ENCODE measurements at places on chromosomes 2 and 18.
A peak's percentile ranks its signal among the peaks of the same experiment; 100 is the strongest.

DNA sequence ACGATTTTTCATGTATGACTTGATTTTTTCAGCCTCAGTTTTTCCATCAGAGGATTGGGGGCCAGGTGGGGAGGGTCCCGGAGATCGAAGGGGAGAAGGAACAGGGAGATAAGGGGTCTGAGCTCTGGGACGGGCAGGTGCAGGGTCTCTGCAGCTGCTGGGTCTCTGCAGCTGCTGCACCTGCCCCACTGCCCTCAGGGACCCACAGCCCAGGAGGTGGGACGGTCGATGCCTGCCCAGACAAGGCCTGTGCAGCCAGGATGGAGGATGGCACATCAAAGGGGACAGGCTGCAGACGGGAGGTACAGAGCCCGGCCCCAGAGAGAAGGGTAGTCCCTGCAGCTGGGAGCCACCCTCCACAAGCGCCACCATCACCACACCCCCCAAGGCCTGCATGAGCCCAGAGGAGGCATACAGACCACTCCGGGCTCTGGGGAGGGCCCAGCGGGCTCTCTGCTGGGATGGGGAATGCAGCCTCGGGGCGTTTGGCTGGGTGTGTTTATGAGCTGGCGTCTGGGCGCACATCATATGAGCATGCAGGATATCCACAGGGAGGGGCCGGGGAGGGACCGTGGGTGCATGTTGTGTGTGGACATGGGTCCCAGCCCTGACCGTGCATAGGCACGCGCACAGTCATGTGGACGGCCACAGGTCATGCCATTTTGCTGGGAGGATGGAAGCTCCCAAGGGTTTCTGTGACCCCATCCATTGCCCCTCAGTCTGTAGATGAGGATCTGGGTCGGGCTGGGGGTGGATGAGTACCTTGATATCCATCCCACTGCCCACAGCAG is 34.9 kb upstream of the GPC1 start:
- no peak for DNase-seq

DNA sequence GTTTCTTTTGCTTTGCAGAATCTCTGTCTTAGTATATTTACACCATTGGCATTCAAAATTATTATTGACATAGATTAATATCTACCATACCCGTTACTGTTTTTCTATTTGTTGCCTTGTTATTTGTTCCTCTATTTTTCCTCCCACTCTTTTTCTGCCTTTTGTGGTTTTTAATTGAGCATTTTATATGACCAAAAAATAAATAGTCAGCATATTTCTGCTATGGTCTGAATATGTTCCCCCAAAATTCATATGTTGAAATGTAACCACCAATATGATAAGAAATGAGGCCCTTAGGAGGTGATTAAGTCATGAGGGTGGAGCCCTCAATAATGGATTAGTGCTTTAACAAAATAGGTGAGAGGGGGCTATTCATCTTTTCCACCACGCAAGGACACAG is 35.3 kb downstream of the ADRA2B start:
- DNase-seq: no peak

DNA sequence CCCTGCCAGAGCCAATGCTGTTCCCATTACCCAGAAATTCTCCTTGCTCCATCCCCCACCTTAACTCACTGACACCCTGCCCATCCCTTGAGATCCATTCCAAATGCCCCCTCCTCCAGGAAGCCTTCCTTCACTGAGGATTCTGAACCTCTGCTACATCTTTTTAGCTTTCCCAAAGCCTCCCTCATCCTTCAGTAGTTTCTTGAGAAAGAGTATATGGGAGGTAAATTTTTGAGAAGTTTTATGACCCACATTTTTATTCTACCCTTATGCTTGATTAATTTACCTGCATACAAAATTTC is 93.1 kb downstream of the INHBB start:
- no peak for DNase-seq

DNA sequence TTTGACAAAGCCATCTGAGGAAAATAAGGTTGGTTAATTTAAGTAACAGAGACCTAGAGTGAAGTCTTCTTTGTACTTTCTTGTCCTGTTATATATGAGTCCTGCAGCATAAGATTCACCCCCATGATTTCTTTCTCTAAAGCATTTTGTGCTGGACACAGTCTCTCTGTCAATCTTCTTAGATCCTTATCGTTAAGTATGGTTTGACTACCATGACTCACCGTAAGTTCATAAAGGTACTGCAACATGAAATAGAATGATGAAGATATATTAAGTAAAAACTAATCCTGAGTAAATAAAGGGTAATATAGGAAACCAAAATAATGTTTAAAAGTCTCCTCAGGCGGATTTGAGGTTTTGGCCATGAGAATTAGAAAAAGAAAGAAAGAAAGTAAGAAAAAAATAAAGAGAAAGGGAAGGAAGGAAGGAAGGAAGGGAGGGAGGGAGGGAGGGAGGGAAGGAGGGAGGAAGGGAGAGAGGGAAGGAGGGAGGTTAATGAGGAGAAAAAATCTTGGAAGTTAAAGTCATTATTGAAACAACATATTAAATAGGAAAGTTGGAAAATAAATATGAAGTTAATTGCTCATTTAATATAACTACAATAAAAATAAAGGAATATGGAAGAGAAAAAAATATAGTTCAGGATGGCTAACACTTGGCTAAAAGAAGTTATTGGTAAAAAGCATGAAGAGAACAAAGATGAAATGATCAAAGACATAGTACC is 980.3 kb upstream of the CDH2 start:
- DNase-seq: no peak

- DNase-seq: no peak
Measured at GRCh38 chr2:205617905-205618304, 64.4 kb upstream of the NRP2 start.

DNA sequence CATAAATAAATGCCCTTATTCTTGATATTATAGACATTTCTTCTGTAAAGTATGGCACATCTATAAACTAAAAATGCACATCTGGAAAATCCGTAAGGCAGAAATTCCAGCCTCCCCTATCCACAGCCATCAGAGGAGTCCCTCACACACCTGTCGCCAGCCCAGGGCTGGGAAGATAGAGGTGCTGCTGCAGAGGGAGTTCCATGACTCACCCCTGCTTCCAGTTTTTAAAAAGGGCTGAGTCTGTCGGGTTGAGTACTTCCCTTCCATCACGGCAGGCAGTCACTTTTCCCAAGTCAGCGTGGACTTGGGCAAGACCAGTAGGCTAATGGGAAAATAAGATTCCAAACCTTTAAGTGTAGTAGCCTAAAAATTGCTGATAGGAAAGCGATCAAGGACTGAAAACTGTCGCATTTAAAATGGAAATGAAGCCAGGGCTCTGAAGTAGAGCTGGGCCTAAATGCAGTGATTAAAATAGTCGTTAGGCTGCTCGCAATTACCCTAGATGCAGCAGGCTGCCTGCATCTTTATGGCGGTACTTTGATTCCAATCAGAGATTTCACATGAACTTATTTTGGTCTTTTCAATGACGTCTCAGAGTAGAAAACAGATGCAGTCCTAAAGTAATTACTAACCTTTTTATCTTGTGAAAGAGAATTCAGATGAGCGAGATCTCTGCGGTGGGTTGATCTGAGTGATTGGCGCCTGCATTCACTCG is 280.5 kb downstream of the AGAP1 start:
- DNase-seq: no peak

DNA sequence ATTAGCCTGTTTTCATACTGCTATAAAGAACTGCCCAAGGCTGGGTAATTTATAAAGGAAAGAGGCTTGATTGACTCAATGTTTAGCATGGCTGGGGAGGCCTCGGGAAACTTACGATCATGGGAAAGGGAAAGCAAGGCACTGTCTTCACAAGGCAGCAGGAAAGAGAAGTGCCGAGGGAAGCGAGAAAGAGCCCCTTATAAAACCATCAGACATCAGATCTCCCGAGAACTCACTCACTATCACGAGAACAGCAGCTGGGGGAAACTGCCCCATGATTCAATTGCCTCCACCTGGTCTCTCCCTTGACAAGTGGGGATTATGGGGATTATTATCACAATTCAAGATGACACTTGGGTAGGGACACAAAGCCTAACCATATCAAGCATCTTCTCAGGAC is 23.3 kb downstream of the RHOB start:
- no peak for DNase-seq

DNA sequence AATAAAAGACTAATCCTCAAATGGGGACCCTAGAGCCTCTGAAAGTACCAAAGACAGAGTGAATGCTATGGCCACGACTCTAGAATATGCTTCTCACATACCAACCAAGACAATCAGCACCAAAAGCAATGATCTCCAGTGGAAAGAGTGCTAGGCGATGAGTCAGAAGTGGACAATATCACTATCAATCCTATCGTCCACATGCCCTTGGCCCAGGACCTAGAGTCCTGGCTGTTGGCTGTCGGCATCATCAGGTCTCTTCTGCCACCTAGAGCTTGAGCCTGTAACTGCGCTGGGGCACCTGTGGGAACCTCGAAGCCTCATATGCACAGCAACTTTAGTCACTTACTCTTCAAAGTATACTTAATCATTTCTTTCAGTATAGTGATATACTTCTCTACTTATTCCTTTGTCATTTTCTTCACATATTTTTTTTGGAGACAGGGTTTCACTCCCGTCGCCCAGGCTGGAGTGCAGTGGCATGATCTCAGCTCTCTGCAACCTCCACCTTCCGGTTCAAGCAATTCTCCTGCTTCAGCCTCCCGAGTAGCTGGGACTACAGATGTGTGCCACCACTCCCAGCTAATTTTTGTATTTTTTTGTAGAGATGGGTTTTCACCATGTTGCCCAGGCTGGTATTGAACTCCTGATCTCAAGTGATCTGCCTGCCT is 29.7 kb downstream of the NOL10 start:
- DNase-seq: peak; percentile 3

DNA sequence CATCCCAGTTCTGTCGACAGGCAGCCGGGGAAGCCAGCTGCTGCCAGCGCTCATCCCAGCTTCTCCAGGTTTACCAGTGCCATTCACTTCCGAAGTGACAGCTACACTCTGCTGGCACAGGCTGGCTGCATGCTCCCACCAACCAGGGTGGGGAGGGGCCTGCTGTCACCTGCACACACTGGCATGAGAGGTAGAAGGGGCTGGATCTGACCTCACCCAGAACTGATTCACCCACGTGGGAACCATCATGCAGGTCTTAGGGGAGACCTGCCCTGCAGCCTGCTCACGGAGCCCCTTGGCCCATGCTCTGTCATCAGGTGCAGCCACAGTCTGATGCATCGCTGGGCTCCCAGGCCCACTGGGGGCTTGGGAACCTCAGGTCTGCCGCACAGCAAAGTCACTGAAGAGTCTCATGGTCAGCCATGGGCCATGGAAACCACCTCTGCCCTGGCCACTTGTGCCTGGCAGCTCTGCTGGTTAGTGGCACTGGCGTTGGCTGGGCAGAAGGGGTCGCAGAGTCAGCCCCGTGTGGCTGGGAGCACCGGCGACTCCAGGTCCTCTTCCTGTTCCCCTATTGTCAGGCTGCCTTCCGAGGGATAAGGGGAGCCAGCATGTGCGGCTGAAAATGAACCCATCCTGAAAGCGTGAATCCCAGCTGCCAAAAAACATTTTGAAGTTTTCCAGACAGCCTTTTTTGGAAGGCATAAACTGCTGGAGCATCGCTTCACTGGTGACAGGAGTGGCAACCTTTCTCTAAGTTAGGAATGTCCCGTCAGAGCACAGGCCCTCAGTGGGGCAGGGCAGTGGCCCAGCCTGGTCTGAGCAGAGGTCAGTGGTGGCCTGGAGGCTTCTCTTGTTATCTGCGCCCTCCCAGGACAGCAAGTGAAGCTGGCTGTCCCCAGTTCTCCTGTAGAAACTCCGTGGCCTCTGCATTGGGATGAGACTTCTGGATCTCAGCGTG is 157.8 kb downstream of the SEPTIN10 start:
- DNase-seq: no peak

DNA sequence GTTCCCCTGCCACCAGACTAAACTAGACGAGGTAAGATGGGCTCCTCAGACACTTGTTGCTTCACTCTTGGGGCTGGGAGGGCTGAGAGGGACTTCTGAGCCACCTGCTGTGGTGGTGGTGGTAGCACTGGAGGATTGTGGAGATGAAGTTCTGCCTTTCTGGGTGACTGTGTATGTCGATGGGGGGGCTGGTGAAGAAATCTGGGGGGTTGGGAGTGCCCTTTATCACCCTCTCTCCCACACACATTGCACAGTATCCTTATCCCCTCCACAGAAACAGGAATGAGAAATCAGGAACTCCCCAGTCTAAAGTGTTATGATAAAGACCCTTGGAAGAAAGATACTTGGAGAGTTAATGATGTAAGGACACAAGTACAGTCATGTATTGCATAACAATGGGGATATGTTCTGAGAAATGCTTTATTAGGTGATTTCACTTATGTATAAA is 38.5 kb downstream of the HK2 start:
- no peak for DNase-seq

DNA sequence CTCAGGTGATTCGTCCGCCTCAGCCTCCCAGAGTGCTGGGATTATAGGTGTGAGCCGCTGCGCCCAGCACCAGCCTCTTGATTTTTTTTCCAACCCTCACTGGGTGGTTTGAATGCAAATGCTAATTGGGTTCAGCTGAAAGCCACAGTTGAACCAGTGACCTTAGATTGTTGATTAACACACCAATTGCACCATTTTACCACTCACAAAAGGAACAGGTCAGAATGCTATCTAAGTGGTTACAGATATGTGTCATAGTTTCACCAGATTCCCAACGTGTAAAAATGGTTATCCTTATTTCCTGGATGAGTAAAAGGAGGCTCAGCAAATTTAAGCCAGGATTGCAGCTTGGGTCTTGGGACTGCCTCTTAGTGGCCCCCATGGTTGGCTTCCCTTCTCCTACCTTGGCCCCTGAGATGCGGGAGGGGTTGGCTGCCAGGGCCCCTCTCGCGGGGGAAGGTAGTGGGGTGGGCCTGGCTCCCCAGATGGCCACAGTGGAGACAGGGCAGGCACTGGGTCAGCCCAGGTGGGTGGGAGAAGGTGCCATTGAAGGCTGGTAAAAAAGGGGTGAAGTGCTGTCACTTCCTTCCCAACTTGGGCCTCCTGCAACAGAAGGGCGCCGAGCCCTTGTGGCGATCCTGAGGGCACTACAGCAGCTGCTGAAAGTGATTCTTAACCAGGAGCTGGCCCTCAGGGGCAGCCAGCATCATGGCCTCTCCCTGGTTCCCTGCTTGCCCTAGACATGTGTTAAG is 164.9 kb upstream of the HAAO start:
- no peak for DNase-seq

GRCh38 chr2:176729706-176730569 is 460.7 kb downstream of the MTX2 start:
- DNase-seq: no peak

DNA sequence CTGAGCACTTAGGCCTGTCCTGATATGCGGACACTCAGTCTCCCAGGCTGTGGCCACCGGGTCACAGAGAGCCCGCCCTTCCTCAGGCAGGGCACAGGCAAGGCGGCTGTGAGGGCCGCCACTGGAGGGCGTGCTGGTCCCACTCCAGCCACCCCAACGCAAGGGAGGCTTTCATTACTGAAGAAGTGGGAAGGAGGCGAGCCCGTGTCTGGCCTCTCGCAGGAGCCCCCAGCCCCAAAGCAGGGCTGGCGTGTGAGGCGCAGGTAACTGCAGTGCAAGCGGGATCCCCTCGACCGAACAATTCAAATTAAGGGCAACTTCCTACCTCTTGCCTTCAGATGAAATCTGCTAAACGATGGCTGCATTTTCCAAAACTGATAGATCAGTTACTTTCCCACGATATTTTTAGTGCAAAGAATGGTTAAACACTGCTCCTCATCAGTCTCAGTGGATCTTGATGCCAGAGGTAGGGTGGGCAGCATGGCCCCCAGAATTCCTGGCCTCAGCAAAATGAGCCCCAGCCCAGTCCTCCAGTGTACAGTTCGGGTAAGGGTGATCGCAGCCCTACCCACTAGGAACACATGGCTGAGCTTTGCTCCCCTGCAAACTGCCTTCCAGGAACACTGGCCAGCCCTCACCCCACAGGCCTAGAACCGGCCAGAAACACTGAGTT is 97.2 kb downstream of the SEPTIN10 start:
- no peak for DNase-seq
